ENCODE measurements at places on chromosomes 3 and 15. TPM values are rescaled to one million over a fixed set of nuclear protein-coding genes. Genes with fewer than 3 reads are reported as not detected.
A peak's percentile ranks its signal among the peaks of the same experiment; 100 is the strongest.

Gene HIGD2B
- total RNA-seq, result not detected

Gene FBXO40
- 2.4 TPM for total RNA-seq

Gene PPP1R2
- 32.7 TPM for total RNA-seq

Gene ADGRG7
- not detected for total RNA-seq

DNA sequence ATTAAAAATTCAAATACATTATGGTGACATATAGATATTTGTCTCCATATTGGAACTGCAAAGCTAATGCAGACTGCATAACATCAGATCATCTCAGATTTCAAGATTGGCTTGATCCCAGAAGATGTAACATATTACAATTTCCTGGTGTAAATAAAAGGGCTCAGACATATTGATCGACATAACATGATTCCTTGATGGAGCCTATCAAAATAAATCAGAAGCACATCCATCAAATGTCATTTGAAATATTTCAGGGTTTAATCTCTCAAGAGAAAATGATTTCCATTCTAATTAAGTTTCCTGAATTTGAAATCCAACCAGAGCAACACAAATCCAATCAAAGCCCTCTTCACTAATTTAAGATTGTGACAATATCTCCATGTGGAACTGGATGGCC lies 75.1 kb upstream of the UNC13C start:
- H3K4me3 ChIP-seq, result no peak overlapping the region
- no peaks in the 10 kb centered on the region for H3K27me3 ChIP-seq
- DNase-seq, result no peak
- no peaks in the 10 kb centered on the region for H3K36me3 ChIP-seq
- H3K4me1 ChIP-seq, result no peaks in the 10 kb centered on the region

- no peak overlapping the region for H3K4me3 ChIP-seq
- no peaks in the 10 kb centered on the region for H3K27me3 ChIP-seq
- no peaks in the 10 kb centered on the region for H3K36me3 ChIP-seq
Measured at GRCh38 chr3:61996366-61996765, 377.0 kb downstream of the FEZF2 start.

DNA sequence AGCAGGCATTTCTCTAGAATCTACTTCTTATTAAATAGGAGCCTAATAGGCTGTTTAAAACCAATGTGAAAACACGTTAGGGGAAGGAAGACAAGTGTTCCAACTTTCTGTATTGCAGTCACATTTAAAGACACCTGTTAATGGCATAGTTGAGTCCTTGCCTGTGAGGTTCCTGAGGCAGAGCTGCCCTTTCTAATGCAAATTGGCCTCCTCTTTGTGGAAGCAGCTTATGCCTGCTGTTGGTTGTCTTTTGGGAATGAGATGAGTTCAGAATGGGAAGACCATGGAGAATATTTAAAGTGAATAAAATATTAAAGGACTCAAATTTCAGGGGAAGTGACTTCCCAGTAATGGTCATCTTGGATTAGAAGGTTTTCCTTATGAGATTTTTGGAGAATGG lies 51.2 kb downstream of the NEK11 start:
- H3K27ac ChIP-seq, result peak overlapping the region; percentile 37
- H3K4me3 ChIP-seq, result no peak overlapping the region
- peak; percentile 7 for DNase-seq
- peaks cover 6% of the 10 kb centered on the region for H3K4me1 ChIP-seq
- peaks cover 2% of the 10 kb centered on the region for H3K36me3 ChIP-seq

GRCh38 chr15:35674873-35675781 lies 129.2 kb upstream of the DPH6 start:
- DNase-seq, result peak; percentile 86
- no peaks in the 10 kb centered on the region for H3K27me3 ChIP-seq
- no peak overlapping the region for H3K4me3 ChIP-seq
- peaks cover 6% of the 10 kb centered on the region for H3K4me1 ChIP-seq
- no peaks in the 10 kb centered on the region for H3K36me3 ChIP-seq
- no peak overlapping the region for H3K27ac ChIP-seq
